ENCODE measurements at places on chromosomes 3 and 15.

DNA sequence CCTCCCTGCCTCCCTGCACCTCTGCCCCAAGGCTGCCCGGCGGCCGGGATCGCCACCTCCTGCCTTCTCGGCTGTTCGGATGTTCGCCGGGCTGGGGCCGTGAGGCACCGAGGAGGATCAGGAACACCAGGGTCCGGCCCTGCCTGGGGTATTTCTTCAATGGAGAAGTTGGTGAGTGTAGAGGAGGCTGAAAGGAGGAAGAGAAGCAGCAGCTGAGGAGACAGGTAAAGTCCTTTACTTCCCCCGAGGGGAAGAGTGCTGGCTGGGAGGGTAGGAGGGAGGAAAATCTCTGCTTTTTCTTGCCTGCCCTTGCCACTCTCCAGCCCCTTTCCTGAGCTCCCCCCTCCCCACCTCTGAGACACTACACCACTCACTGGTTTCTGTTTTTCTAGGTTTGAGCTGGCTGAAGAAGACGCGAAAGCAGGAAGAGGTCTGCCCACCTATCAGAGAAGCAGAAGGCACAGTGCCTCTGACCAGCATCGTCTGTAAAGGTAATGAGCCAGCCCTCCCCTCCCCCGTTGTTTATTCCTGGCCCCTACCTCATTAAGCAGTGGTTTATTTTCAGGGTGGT lies 519 bp downstream of the ASB7 start:
- DNase-seq = peak; percentile 68

DNA sequence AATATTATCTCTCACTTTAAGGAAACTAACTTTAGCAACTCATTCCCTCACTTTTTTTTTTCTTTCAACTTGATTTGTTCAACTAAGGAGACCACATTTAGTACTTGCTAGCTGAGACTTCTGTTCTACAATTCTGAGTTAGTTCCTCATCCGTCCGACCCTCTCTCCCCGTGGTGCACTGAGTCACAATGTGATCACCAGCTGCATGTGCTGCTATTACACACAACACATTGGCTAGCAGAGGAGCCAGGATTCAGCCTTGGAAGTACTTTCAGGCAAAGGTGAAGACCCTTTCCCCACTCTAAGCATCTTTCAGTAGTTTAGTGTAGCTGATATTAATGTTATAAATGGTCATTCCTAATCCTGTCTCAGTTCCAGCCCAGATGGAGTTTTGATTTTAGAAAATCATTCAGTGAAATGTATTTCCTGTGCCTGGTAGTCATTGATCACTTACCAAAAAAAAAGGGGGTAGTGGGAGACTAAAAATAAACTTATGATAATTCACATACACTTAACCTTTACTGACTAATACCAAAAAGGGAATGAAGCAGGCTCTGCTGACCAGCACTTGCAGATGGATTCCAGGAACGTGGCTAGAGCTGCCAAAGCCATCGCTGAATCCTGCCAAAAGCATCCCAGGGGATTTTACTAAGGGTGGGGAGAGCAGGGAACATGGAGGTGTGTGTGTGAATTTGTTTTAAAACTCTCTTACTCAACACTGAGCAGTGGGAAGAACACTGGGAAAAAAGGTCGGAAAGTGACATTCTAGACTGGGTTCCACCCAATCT lies 424.8 kb downstream of the LPP start:
- peak; percentile 27 for DNase-seq

DNA sequence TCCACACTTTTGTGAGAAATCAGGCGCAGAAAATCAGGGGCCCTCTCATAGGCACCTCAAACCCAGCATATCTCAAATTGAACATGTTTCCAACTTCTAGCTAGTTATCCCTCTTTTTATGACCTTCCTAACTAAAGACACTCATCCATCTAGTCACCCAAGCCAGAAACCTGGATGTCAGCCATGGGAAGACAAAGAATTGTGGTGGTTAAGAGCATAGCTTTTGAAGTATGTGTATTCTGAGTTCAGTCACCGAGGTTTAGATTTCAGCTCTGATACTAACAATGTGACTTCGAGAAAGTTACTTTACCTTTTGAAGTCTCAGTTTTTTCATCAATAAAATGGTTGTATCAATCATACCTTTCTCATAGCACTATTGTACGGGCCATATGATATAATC lies 495.5 kb downstream of the NLGN1 start:
- DNase-seq = no peak

- DNase-seq = no peak
Measured at GRCh38 chr15:98937413-98938104, 70.0 kb downstream of the PGPEP1L start.

GRCh38 chr15:73560501-73561117 lies 72.6 kb downstream of the NPTN start:
- DNase-seq = no peak

DNA sequence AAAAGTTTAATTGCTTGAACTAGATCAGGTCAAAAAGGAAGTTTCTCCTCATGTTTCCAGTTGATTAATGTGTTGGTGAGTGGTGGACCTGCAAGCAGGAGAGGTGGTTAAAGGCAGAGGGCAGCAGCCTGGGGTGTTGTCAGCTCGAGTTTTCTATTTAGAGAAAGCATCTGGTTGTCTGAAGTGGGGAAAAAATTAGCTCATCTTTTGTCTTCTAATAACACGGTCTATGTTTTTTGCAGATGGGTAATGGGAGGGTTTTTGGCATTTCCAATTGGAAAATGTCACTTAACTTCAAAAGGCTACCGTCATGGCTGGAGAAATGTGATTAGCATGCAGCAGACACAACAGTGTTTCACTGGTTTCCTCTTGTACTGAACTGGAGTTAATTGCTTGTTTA lies 122.6 kb downstream of the ITPR1 start:
- no peak for DNase-seq

- DNase-seq = no peak
Measured at GRCh38 chr15:70343961-70344621, 246.4 kb upstream of the TLE3 start.

DNA sequence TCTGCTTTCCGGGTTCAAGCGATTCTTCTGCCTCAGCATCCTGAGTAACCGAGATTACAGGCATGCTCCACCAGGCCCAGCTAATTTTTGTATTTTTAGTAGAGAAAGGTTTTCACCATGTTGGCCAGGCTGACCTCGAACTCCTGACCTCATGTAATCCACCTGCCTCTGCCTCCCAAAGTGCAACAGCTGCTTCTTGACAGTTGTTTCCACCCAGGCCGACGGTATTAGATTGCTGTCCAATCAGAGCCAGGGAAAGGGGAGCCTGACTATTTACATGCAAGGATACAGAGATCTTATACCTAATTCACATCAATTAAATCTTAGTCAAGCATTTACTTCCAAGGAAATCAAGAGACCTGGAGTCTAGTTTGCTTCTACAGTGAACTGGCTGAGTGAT lies 4.0 kb upstream of the CAPN3 start:
- no peak for DNase-seq

DNA sequence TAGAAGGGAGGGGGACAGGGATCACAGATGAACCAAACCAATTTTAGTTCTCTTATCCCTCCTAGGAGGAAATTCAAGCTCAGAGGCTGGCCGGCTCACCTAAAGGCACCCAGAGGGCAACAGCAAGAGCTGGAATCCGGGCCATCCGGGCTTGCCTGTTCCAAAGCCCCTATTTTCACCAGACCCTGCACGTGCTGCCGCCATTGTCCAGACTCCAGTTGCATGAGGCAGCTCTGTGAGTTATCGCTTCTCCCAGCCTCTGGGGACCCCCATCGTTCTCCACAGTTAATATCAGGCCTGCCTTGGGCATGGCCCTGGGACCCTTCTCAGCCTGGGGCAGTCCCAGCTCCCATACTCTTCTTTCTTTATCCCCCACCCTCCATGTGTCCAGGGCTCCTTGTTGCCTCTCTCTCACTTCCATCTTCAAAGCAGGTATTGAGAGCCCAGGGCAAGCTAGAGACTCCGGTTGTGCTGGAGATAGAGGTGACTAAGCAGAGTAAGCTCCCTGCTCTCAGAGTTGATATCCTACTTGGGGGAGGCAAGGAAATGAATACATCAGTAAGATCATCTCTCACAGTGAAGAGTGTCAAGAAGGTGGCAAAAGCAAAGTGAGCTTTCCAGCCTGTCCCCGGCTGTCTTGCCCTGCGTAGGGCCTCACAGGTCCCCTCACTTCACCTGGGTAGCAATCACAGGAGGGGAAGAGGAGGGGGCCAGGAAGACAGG lies 322.8 kb downstream of the UACA start:
- DNase-seq = no peak

- DNase-seq = no peak
Measured at GRCh38 chr3:71893702-71894479, 108.9 kb upstream of the PROK2 start.

DNA sequence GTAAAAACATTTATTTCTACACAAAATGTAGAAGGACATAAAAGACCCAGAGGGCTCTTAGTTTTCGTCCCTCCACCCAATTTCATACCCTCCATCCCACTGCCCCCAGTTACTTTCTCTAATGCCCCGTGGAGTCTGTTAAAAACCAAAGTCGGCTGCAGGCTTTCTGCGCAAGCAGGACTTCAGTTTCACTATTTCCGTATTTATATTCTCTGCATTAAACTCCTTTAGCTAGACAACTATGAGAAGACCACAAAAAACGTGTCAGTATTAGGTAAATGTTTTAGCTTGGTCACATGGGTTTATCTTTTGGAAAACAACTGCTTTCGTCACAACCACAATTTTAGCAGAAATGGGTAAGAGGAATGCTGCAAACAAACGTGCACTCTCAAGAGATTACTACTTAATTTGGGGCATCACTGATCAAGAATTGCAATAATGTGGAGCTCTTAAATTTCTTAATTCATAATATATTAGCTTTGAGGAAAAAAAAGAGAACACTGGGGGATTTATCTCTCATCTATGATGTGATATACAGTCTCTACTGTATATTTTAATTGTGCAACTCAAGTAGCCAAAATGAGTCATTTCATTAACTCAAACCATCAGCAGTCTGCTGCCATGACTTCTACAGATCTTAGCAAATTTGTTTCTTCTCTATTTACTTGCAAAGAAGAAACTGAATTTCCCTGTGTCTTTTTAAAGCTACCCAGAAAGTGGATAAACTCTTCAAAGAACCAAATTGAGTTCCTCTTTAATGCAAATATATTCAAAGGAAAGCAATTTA lies 740 bp upstream of the NSMCE3 start:
- peak; percentile 4 for DNase-seq

- no peak for DNase-seq
Measured at GRCh38 chr3:159488602-159489001, 500.0 kb upstream of the IL12A start.

GRCh38 chr3:184590795-184591194 lies 29.2 kb downstream of the EPHB3 start:
- no peak for DNase-seq

Data from activated T-cell treated with anti-CD3 and anti-CD28 coated beads, Interleukin-2, amount 50 U/mL, for 72 hours (primary cell).